ENCODE measurements at places on chromosomes 5 and 9.

- DNase-seq: no peak
Measured at GRCh38 chr9:79684711-79685575, 113.2 kb downstream of the TLE4 start.

- DNase-seq: no peak
Measured at GRCh38 chr5:150181766-150182545, 7.9 kb upstream of the SLC6A7 start.

- no peak for DNase-seq
Measured at GRCh38 chr5:107937651-107938355, 267.1 kb upstream of the EFNA5 start.

DNA sequence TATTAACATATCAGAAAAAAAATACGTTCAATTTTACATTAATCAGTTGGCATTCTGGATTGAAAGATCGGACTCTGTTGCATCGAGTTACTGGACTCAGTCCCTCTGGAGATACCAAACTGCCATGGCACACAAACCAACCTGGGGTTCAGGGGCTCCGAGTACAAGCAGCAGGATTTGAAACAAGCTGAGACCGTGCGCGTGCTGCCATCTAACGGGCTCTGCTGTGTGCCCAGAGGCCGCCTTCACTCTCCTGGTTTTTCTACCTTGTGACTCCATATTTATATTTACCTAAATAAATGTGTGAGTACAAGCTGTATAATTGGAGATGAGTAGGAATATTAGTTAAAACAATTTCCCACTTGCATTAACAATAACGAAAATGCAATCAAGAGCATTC, 48.2 kb downstream of the ANXA1 start:
- DNase-seq: no peak

- peak; percentile 3 for DNase-seq
Measured at GRCh38 chr5:37208883-37209797, 40.0 kb downstream of the CPLANE1 start.

DNA sequence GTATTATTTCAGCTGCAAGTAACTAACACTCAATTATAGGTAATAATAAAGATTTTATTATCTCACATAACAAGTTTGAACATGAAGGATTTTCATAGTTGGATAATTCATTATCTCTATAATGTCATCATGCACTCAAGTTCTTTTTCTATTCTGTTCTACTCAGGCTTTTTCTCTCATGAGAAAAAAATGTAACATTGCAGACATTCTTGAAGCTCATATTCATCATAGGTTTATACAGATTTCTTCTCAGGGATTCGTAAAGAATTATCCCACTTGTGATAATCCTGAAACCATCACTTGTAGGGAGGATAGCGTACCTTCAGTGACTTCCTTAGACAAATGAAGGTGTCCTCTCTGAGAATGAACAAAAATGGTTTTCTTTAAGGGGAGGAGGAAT, 150.3 kb downstream of the XRCC4 start:
- DNase-seq: no peak

GRCh38 chr9:3012245-3012644, 168.3 kb upstream of the PUM3 start:
- DNase-seq: no peak

GRCh38 chr5:150389531-150390266, 23.0 kb downstream of the CD74 start:
- no peak for DNase-seq

DNA sequence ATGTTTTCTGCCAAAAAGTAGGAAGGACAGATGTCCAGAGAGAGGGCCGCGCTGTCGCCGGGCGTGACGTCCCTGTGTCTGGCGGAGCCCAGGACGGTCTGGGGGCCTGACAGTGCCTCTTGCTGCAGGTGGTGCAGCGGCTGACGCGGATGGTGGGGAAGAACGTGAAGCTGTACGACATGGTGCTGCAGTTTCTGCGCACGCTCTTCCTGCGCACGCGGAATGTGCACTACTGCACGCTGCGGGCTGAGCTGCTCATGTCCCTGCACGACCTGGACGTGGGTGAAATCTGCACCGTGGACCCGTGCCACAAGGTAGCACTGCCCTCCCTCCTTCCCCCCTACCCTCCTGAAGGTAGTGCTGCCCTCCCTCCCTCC, 7.8 kb downstream of the NELFB start:
- DNase-seq: no peak

DNA sequence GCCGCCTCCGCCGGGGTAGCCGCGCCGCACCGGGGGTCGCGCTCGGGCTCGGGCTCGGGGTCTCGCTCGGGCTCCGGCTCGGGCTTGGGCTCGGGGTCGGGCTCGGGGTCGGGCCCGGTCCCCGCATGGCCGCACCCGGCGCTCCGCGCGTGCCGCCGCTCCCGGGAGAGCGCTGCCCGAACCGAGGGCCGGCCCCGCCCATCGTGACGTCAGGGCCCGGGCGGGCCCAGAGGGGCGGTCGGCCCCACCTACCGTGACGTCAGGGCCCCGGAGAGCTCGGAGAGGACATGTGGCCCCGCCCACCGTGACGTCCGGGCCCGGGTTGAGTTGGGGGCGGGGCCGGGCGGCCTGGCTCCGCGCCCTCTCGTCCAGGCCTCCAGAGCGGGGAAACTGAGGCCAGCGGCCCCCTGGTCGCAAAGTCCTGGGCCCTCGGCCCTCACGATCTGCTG, at the start of gene NSMF:
TSS of gene NSMF (minus strand) at position 183 of the 449 bp plus-strand sequence. CDS start 232 bp downstream, outside the sequence.
- DNase-seq: peak; percentile 87

GRCh38 chr5:160787240-160787639, 64.8 kb downstream of the ATP10B start:
- DNase-seq: peak; percentile 18

DNA sequence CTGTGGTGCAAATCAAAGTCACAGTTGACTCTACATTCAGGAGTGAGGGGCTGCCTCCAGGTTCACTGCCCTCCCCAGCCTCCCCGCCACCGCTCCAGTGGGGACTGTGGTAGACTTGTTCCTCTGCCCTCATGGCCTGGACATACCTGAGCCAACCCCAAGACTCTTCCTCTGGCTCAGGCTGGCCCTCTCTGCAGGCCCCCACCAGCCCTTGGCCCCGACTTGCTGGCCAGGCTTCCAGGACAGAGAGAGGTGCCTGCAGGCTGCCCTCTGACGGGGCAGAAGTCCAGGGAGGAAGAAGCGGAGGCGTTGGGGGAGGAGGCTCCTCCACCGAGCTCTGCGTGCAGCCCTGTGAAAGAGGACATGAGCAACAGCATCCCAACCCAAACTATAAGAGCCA, 2.8 kb upstream of the SARDH start:
- DNase-seq: peak; percentile 33

- DNase-seq: no peak
Measured at GRCh38 chr5:132059696-132060500, 557 bp upstream of the IL3 start.

- DNase-seq: no peak
Measured at GRCh38 chr9:18568973-18569372, 95.0 kb downstream of the ADAMTSL1 start.

- no peak for DNase-seq
Measured at GRCh38 chr5:120683580-120683979, 219.5 kb downstream of the PRR16 start.

DNA sequence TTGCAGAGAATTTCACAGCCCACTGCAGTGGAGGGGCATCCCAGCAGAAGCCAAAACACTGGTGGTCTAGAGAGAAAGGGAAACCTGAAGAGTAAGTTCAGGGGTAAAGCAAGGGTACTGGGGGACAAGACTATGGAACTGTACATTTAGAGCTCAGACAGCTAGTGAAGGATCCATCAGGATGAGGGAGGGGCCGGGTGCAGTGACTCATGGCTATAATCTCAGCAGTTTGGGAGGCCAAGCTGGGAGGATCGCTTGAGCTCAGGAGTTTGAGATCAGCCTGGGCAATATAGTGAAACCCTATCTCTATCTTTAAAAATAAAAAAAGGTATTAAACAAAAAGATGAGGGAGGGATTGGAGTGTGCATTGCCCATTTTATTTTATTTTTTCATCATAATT, 7.8 kb upstream of the ANKH start:
- DNase-seq: no peak

- no peak for DNase-seq
Measured at GRCh38 chr9:114370968-114371320, 16.8 kb downstream of the AKNA start.

GRCh38 chr5:98443881-98444280, 329.6 kb upstream of the RGMB start:
- no peak for DNase-seq

DNA sequence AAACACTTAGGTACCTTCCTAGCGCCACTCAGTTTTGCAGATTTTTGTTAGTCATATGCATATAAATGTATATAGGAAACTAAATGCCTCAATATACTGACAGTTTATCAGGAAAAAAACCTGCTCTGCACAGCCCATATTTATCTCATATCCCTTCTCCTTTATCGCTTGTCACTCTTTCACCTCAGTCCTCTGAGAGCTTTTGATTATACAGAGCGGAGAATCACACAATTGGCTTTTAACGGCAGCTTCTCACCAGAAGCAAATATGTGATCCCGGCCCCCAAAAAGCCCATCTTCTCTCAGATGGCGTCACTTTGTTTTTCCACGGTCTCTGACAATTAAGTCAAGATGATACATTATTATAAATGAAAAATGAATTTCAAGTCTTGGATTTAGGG, 362.6 kb downstream of the DNAH5 start:
- no peak for DNase-seq

DNA sequence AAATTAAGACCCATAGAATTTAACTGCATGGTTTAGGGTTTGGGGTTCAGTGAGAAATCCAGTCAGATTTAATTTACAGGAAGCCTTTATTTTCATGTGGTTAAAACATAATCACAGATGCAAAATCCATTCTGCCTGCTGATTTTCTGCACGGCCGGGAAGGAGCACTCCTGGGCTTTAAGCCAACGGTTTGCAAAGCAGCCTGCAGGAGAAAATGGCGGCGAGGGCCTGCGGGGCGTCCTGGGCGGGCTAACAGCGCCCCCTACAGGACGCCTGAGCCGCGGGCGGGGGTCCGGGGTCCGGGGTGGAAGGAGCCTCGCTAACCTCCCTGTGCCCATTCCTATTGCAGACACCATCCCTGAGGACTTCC, 47.6 kb downstream of the THBS4 start:
- peak; percentile 56 for DNase-seq

- DNase-seq: no peak
Measured at GRCh38 chr5:97601651-97602050, 418.6 kb upstream of the RIOK2 start.

DNA sequence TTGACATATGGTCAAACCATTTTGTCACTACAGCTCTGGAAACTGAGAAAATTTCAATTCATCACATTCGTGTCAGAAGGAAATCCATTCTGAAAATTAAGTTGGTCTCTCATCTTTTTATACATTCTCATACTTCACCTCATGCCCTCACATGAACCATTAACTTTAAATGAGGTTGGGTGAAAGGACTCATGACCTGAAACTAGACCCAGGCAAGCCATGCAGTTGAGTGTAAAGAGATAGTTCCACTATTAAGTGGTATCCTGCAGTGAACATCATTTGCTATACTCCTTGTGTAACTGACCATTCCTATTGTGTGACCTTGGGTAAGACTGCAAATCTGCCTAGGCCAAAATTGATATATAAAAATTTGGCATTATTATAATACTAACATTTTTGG, 299.6 kb upstream of the GRIN3A start:
- no peak for DNase-seq

DNA sequence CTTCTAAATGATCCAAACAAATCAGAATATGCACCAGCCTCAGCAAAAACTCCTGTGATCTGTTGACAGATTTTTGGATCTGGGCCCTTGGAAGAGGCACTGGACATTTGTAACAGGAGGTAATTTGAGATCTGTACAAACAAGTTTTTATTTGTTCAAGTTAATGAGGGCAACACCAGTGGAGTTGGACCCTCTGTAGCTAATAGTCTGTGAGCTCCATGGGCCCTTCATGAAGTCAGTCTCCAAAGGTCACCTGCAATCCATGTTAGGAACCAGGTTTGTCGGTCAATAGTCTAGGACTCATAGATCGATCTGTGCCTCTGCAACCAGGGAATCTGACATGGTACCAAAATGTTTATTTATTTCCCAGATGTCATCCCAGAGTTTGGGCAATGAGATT, 40.9 kb downstream of the PAM start:
- DNase-seq: no peak

GRCh38 chr9:82367929-82368328, 379.4 kb downstream of the SPATA31D1 start:
- DNase-seq: no peak
